Globus pallidus (tissue), 1 donor: ENCODE measurements at places on chromosomes 16 and 17.

GRCh38 chr16:61946019-61946418, 90.2 kb downstream of the CDH8 start:
- DNase-seq, result no peak

- no peak for DNase-seq
These were observed 30.4 kb downstream of the ENGASE start for GRCh38 chr17:79104898-79105600.

DNA sequence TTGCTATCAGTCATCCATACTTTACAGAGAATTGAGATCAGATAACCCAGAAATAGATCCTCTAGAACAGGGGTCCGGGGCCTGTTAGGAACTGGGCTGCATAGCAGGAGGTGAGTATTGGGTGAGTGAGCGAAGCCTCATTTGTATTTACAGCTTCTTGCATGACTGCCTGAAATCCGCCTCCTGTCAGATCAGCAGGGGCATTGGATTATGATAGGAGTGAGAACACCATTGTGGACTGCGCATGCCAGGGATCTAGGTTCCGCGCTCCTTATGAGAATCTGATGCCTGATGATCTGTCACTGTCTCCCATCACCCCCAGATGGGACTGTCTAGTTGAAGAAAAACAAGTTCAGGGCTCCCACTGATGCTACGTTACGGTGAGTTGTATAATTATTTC, 13.0 kb upstream of the SCIMP start:
- DNase-seq, result no peak

DNA sequence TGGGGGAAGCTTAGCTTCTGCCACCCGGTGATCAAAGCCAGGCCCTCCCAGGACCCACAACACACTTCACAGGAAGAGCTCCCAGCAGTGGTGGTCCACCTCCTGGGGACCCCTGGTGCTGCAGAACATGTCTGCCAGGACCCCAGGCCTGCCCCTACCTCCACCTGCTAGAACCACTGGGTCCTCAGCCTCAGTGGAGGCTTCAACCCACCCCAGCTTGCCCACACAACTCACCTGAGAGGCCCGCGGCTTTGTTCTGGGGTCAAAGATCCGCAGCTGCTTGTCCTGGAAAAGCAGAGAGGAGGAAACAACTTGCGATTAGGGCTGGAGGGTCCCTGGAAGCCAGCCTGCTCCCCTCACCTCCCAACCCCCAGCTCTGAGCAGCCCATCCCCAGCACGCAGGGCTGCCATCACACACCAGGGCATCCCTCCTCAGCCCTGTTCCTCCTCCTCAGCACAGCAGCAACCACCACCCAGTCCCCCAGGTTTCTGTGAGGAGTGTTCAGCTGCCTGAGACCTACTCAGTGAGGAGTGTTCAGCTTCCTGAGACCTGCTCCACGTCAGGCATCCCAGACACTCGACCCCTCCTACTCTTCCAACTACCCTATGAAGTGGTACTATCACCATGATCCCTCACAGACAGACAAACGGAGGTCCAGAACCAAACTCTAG, 21.2 kb downstream of the CORO7 start:
- DNase-seq, result no peak

DNA sequence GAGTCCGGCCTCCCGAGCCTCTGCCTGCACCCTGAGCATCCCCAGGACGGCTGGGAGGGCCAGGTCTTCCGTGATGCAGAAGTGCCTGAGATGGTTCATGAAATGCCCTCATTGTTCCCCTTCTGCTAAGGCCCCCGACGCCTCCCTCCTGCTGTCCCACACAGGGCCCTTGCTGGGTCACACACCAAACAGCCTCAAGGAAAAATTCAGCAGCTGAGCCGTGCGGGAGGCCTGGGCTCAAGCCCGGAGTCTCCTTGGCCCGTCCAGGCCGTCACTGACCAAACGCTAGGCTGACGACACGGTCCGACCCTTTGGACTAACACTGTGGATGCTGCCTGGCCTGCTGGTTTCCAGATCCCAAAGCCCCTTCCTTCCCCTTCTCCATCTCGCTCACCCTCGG, 90.2 kb downstream of the RTN4RL1 start:
- DNase-seq, result no peak

DNA sequence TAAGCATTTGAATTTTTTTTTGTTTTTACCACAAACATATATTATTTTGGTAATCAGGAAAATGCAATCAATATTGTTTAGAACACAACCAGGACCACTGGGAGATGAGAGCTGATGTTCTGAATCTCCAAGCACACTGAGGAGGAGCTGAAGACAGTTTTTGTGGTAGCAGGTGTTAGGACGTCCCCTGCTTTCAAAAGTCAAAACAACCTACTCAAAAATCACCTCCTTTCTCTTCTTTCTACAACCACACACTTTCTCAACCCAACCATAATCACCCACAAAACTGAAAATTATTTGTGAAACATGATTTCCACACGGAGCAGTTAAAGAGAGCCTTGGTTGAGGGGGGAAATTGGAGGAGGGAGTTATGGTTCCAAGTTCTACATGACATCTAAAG, 26.7 kb upstream of the CFAP20 start:
- no peak for DNase-seq

DNA sequence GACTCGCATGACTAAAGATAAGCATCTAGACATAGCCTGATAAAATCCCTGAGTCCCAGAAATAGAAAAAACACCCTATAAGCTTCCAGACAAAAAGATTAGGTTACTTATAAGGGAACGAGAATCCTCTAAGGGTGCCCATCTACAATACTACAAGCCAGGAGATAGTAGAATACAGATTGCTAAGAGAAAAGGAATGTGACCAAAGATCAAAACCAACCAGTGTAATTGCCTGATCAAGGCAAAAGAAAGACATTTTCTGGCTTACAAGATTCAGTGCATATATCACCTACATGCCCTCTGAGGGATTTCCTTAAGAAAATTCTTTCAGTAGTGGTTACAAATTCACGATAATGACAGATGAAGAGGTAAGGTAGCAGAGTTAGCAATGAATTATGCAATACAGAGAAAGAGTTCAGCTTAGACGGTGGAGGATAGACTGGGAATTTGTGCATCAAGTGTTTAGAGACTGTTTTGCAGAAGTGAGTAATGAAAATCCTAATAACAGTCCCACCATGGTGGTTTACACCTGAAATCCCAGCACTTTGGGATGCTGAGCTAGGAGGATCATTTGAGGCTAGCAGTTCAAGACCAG, 35.0 kb downstream of the BCL7C start:
- no peak for DNase-seq

DNA sequence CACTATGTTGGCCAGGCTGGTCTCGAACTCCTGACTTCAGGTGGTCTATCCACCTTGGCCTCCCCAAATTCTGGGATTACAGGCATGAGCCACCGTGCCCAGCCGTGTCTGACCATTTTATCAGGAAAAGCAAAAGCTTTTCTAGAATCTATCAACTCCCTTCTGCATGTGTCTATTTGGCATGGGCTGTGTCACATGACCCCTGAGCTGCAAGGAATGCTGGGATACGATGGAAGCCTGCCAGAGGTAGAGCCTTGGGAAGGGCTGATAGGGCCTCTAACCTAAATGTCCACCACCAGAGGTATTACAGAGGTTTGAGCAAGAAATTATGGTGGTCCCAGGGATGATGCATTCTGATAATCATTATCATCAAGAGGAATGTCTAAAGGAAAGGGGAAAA, 616.2 kb downstream of the WWOX start:
- DNase-seq, result no peak
